ENCODE measurements at places on chromosomes 2 and 18.

- no peak for DNase-seq
Measured at GRCh38 chr2:9941196-9941995, 10.1 kb upstream of the GRHL1 start.

DNA sequence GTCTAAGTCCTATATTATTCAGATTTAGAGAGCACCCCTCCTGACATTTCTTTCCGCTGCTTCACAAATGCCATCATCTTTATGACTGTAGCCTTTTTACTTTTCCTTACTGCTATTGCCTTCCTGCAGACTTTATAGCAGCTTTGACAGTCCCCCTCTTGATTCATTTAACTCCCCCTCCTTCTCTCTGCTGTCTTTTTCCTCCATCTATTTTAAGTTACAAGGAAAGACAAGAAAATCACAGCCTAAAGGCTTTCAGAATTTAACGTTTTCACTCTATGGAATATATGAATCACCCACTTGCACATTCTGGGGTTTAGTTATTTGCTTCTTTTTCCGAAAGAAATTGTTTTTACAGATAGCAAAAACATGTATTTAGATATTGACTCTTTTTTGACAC lies 183.4 kb upstream of the SETBP1 start:
- no peak for DNase-seq

DNA sequence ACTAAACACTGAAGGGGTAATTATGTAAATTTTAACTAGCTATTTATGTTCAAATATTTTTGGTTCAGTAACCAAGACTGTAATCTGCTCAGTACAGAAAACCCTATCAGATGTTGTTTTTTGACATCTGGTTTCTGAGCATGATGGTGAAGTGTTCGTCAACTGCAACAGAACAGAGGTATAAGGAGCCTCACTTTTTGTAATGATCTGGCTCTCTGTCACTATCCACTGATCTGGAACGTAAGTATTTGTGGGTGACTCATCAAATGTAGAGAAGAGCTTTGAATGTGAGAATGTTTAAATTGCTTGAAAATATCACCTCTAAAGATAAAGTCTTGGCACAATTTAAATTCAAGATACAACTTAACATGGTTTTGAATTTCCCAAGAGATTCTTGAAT lies 213.6 kb upstream of the FAM98A start:
- no peak for DNase-seq

DNA sequence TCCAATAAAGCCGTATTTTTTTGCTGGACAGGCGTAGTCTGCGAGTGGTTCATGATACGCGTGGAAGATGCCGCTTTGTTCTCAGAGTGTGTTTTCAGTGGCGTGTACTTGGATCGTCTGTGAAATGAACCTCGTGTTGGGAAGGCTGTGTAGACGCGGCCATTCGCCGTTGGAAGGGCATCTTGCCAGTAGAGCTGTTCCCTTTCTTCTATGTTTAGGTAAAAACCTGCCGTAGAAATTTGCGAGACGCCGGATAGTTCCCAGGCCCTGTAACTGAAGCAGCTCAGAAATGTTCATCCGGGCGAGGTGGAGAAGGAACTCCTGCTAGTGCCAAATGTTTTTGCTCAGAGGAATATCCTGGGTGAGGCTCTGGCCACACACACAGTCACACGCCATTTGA lies 133.6 kb downstream of the NFATC1 start:
- no peak for DNase-seq

GRCh38 chr2:163182764-163183354 lies 344.3 kb upstream of the KCNH7 start:
- DNase-seq, result no peak

GRCh38 chr2:120681181-120681580 lies 54.5 kb upstream of the GLI2 start:
- DNase-seq, result no peak

DNA sequence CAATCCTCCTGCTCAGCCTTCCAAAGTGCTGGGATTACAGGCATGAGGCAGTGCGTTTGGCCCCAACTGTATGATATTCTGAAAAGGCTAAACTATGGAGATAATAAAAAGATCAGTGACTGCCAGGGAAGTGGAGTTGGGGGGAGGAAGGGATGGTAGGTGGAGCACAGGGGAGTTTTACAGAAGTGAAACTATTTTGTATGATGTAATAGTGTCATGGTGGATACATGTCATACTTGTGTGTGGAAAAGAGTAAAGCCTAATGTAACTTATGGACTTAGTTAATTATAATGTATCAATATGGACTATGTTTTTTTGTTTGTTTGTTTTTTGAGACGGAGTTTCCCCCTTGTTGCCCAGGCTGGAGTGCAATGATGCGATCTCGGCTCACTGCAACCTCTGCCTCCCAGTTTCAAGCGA lies 2.9 kb upstream of the GGCX start:
- DNase-seq, result no peak

- DNase-seq, result no peak
Measured at GRCh38 chr2:235595422-235596010, 101.7 kb downstream of the AGAP1 start.

GRCh38 chr2:172698041-172698863 lies 37.4 kb upstream of the RAPGEF4 start:
- DNase-seq, result no peak

GRCh38 chr2:223854741-223855140 lies 17.4 kb upstream of the AP1S3 start:
- no peak for DNase-seq

GRCh38 chr2:12289120-12289802 lies 427.5 kb upstream of the TRIB2 start:
- no peak for DNase-seq

- DNase-seq, result no peak
Measured at GRCh38 chr2:3659447-3660432, 1.7 kb downstream of the ALLC start.

DNA sequence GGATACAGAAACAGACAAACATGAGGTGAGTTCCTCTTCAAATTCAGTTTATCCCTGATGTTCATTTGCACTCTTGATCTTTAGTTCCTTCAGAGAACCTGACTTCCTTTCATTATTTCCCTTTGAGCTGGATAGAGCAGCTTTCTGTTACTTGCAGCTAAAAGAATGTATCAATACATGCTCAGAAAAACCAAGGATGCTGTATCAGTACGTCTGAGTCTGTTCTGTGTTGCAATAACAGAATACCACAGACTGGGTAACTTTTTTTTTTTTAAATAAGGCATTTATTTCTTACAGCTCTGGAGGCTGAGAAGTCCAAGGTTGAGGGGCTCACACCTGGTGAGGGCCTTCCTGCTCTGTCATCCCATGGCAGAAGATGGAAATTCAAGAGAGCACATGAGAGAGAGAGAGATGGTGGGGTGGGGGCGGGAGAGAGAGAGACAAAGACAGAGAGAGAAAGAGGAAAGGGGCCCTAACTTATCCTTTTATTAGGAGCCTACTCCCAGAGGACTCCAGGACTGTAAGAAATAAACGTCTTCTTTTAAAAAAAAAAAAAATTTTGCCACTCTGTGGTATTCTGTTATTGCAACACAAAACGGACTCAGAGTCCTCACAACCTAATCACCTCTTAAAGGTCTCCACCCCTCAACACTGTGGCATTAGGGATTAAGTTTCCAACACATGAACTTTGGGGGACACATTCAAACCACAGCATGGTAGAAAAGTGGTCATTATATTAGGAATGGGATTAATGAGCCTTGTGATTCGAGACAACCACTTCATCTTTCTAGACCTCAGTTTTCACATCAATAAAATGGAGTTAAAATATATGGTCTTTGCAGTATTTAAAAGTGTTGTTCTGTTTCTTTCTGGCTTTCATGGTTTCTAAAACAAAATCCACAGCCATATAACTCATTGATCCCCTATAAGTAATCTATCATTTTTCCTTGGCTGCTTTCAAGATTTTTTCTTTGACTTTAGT lies 18.4 kb upstream of the SELENOI start:
- no peak for DNase-seq

DNA sequence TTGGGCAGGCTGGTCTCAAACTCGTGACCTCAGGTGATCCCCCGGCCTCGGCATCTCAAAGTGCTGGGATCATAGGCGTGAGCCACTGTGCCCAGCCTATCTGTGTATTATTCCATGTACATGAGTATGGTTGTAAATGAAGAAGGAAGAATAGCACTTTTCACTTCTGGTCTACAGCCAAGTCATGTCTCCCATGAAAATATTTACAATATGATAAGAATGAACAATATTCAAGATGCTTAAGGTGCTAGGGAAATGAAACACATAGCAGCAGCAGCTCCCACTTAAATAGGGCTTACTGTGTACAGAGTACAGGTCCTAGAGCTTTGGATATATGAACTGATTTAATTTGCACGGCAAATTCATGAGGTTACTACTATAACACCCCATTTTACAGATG lies 70.3 kb upstream of the COL5A2 start:
- DNase-seq, result no peak

DNA sequence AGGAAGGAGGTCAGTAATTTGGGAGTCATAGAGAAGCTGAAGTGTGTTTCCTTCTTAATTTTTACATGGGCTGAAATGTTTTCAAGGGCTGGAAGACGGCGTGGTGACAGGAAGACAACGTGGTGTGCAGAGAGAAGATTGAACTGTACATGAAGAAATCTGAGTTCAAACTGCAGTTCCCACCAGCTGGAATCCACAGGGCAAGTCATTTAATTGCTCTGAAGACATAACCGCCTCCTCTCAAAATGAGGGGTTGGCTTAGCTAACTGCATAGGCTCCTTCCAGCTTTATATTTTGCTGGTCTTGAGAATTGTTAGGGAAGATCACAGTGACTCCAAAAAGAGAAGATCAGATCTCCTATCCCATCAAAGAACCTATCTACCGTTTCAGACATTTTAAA lies 103.9 kb downstream of the SLC8A1 start:
- no peak for DNase-seq

DNA sequence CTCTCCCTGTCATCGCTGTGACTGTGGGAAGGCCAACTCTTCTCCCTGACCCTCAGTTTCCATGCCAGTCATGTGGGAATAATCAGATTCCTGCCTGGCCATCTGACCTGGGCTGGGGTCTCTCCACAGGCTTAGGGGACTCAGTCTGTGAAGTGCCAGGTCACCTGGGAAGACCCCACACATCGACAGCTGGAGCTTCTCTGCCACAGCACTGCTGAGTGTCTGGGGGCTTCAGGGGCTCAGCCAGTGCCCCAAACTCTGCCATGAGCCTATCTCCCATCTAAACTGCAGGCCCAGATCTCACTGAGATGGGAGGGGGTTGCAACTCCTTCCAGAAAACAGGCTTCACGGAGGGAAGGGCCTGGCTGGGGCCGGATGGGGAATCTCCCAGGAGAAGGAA lies 42.0 kb upstream of the OTOS start:
- no peak for DNase-seq
